ENCODE measurements at places on chromosomes 4 and X.

DNA sequence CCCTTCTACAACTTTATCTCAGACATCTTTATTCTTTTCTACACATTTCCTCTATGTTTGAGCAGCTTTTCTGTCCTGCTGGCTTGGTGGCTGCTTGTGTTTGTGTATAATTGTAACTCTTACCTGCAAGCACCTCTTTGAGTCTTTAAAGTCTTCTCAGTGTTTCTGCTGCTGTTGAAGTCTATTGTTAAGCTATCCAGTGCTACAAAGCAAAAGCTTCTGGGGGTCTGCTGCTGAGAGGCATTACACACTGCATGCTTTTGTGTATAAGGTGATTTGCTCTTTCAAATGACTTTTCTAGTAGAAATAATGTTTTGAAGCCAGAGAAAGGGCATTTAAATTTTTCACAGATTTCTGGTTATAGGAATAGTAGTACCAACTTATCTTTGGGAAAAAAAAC lies 241.8 kb downstream of the DTHD1 start:
- DNase-seq = no peak

- peak; percentile 21 for DNase-seq
These were observed 43.2 kb downstream of the PCDH7 start for GRCh38 chr4:30763321-30763727.

GRCh38 chrX:115229337-115230003 lies 4.4 kb downstream of the LRCH2 start:
- no peak for DNase-seq

DNA sequence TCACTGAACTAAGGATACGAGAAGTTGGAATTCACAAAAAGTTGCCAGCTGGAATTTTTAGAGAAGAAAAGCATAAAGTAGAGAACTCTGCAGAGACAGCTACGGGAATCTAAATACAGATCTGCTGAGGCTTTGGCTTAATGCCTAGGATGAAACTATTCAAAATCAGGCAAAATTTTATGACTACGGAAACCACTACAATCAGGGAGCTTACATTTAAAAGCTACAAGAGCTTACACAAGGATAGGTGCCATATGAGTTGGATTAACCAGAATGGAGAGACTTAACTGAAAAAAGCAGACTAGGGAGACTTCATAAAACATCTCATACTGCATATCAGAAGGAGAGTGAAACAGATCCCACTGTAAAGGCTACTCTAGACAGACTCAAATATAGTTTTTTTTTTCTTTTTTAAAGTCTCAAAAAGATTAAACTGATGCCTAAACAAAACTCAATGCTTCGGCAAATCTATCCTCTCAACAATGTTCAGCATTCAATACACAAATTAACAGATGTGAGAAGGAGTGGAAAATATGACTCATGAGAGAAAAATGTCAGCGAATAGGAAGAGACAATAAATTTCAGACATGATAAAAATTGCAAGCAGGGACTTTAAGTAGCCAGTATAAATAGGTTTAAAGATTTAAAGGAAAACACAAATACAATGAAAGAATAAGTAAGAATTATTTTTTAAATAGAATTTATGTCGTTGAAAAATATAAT lies 586.1 kb downstream of the FSTL5 start:
- DNase-seq = peak; percentile 60

- DNase-seq = no peak
These were observed 69.0 kb upstream of the HPF1 start for GRCh38 chr4:169826634-169827187.

DNA sequence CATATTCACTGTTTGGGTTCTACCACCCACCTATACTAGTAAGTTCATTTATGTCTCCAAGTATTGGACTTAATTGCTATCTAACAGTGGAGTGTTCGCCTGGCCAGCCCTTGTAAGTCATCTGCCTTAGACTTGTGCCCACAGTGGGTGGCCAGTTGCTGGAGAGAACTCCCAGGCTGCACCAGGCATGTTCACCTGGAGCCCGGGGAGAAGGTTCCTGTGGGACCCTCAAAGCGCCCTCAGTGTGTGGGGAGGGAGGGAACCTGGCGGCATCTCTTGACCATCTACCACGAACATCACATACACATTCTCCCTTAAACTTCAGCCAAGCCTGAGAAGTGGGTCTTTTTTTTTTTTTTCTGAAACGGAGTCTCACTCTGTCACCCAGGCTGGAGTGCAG lies 138.1 kb downstream of the CPZ start:
- no peak for DNase-seq

DNA sequence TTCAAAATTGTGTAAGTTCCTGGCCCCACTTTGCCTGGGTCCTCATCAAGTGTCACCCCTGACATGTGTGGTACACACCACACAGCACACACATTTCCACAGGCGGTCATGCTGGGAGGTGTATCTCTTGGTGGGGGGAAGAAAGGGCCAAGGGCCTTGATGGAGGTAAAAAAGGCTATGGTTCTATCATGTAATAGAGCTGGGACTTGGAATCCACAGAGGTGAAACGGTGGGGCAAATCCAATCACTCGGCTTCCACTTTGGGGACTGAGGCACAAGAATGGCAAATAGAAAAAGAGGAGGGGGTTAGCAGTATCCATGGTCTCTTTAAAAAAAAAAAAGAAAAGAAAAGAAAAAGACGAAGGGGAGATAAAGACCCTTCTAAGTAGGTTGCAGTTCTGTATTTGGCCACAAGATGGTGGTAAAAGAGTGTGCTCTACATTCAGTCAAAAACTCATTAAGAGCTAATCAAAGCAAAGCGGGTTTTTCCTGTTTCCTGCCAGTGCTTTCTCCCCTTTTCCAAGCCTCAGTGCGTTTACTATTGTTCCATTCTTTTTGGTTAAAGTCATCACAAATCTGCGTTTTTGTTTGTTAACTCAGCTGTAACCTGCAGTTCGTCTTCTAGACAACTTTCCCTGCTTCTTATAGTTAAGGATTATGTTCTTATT lies 37.0 kb upstream of the ATP6AP2 start:
- DNase-seq = peak; percentile 64

- no peak for DNase-seq
These were observed 29.0 kb upstream of the PSAPL1 start for GRCh38 chr4:7463566-7464258.

DNA sequence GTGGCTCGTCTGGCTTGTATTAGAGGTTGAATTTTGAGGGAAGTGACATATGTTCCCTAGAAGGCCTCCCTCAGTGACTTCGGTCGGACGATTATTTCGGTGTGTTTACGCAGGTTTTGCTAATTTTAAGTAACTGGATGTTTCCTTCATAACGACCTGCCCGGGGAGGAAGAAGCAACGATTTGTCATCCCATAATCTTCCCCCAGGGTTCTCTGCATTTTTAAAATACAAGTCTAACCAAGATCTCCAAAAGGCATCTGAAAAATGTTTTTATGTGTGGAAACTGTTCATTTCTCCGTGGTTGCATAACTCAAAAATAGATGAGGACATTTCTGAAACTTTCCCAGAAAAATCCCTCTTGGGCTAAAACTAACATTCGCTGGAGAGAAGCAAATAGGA lies 195.4 kb downstream of the SHOX start:
- DNase-seq = peak; percentile 23

- DNase-seq = no peak
These were observed 493 bp downstream of the TCEAL5 start for GRCh38 chrX:103275947-103276567.

- DNase-seq = no peak
These were observed 6.2 kb downstream of the BRWD3 start for GRCh38 chrX:80803495-80803894.

GRCh38 chrX:123833387-123833786 lies 26.5 kb upstream of the XIAP start:
- peak; percentile 58 for DNase-seq
